ENCODE measurements at places on chromosomes 6 and 20.
A peak's percentile ranks its signal among the peaks of the same experiment; 100 is the strongest.

DNA sequence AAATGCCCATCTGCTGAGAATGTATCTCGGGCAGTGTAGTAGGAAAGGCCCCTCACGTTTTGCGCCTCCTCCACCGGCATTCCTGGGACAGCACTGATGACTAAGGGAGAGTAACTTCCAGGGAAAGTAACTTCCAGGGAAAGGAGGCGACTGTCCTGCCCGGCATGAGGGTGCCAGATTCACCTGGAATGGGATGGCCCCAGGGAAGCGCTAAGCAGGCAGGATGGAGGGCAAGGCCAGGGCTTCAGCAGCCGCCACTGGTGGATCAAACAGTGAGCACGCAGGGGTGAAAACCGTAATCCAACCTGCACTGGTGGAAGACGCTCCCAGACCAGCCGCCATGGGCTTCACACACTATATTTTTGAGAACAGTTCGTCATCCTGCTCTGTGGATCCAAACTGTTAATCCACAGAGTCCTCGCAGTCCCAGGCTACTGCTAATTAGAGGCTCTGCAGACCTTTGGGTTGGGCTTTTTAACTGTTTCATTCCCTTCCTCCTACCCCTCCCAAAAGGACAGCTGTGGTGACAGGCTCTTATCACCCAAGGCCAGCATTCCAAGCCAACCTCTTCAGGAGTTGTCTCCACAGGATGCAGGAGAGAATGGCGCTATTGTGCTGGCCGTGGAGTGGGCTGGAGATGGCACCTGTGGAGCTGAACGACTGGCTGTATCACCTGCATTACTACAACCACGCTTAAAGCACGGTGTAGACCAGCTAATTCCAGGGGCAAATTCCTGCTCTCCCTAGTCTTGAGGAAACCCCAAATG is 178.9 kb downstream of the DLL1 start:
- DNase-seq, result no peak

DNA sequence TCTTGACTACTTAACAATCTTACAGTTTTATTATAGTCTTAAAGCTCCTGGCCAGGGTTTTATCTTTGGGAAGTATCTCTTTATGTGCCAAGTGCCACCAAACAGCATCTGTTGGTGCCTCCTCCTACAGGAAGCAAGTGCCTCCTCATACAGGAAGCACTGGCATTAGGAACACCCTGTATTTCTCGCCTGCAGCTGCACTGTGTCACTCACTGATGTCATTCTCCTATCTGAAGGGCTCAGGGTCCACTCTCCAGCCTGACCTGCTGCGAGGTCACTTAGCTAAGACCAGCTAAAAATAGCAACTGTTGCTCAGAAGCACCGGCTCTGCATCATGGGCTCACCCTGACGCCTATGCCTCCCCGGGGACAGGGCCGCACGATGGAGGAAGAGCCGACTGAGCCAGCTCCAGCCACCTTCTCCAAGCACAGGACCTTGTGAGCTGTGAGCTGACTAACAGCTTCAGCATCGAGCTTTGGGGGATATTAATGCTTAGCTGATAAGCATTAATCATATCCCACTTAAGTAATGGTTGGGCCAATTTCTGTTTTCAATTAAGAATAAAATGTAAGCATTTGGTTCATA is 66.3 kb upstream of the CD93 start:
- DNase-seq, result no peak

DNA sequence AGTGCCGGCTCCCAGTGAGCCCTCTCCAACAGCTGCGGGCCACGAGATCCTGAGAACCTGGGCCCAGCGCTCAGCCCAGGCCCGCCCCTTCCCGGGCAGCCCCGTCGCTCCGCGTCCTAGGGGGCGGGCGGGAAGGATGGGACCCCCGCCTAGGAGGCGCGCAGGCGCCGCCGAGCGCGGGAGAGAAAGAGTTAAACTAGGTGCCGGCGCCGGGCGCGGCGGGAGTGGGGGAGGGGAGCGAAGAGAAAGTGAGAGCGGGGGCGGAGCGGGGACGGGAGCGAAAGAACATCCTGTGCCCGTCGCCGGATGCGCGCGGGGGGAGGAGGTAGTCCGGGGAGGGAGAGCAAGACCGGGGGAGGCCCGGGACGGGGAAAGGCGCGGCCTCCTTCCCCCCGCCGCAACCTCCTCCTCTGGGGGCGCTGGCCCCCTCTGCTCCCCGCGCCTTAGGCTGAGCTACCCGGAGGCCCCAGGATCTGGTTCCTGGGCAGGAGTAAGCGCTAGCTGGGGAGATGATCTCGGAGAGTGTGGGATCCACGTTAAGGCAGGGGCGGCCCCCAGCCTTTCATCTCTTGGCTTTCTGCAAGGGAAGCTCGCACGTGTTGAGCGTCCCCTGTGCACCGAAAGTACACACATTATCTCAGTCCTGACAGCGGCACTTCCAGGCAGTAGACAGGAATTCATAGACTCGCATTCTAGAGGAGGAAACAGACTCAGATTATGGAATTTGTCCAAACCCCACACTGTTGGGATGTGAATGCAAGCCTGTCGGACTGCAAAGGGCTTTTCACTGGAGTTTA is 4.9 kb upstream of the ARMC12 start:
- DNase-seq, result no peak

DNA sequence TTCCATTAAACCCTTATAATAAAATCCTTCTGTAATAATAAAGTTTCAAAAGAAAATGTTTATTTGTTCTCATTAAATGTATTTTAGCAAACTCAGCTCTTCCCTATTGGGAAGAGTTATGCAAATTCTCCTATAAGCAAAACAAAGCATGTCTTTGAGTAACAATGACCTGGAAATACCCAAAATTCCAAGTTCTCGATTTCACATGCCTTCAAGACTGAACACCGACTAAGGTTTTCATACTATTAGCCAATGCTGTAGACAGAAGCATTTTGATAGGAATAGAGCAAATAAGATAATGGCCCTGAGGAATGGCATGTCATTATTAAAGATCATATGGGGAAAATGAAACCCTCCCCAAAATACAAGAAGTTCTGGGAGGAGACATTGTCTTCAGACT is 3.8 kb downstream of the IL17A start:
- no peak for DNase-seq

DNA sequence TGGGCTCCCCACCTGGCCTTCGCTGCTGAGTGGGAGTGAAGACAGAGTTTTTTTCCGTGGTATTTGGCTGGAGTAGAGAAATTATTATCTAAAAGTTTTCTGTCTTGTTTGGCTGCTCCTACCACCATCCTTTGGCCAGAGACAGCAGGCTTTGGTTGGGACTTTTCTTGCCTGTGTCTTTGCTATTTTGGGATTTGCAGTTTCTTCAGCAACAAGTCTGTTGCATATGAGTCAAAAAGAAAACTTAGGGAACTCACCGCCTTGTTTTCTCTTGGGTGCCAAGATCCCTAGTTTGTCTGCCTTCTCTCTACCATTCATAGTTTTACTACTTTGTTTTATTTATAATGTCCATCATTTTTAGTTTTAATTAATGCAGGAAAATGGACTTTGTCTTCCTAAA is 683.8 kb downstream of the DOK5 start:
- DNase-seq, result no peak

- no peak for DNase-seq
These were observed 12.0 kb downstream of the WTAP start for GRCh38 chr6:159739341-159739740.

DNA sequence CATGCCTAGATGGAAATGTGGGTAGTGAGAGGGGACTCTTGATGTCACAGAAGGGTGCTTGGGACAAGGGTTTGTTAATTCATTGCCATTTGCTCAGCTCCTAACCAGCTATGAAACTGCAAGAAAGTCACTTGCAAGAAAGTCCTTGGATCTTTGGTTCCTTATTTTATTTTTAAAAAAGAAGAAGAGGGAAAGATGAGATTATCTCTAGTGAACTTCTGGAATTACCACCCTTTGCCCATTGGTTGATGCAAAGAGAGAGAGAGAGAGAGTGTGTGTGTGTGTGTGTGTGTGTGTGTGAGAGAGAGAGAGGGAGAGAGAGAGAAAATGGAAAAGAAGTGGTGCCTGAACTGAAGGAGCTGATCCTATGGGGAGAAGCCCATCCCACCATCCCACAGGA is 4.6 kb upstream of the SFT2D1 start:
- DNase-seq, result no peak

DNA sequence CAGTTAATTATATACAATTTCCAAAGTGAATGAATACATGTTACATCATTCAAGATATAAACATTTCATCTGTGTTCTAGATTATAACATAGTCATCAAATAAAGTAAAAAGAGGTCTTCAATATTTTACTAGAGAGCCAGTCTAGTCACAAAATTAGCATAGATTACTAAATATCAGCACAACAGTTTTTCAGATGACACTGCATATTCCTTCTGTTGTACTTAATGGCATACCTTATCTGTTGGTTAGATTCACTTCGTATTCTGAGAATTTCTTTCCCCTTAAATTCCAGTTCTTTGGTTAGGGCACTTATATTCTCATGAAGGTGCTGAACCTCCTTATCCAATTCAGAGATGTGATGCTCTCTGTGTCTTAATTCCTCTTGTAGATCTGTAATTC is 39.8 kb upstream of the MCM9 start:
- no peak for DNase-seq

DNA sequence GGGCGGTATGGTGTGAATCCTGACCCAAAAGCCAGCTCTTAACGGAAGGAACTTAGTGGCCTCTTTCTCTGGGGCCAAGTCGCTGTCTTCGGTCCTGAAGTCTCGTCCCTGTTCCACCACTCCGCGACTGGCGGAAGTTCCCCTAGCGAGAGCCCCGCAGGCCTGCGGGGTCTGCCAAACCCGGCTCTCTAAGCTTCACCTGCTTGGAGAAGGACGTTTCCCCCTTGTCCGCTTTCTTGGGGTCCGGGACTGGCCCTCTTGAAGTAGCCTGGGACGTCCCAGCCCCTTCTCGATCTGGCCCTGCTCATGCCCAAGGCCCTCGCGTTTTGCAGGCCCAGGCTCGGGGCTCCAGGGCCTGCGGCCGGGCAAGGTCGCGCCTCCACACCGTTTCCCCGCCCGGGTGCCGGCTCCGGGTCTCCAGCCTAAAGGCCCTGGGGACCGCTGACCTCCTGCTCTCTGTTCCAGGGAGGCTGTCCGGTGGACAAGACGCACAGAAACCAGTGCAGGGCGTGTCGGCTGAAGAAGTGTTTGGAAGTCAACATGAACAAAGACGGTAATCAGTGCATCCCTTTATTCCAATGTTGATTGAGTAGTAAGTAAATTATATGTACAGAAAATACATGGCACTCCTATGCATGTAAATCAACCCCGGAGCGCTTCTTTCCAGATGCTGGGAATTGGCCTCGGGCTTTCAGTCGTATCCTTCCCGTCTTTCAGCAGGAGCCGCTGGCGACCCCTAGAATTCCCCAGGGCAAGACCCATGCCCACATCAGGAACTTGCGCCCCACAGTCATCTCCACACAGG is 8.8 kb downstream of the NR2E1 start:
- no peak for DNase-seq

GRCh38 chr6:138115877-138116660 is 8.8 kb upstream of the PERP start:
- no peak for DNase-seq

- DNase-seq, result peak; percentile 72
These were observed 282.1 kb downstream of the UST start for GRCh38 chr6:149028767-149029405.

GRCh38 chr6:144017166-144018094 is 9.4 kb upstream of the PLAGL1 start:
- no peak for DNase-seq

DNA sequence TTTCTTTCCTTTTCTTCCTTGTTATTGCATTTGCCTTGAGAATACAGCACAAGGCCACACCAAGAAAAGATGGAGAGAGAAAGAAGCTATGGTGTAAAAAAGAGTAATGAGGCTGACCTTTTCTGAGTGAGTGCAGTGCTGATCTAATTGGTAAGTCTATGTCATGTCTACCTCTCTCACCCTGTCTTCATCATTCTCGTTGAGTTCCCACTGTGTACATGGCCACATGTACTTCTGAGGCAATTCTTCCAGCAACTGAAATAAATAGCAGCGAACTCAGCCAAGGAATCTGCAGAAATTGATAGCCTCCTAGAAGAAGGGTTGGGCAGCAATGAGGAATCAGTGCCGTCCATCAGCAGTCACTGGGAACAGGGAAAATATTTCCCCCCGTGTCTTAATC is 367.2 kb upstream of the SPTLC3 start:
- no peak for DNase-seq

DNA sequence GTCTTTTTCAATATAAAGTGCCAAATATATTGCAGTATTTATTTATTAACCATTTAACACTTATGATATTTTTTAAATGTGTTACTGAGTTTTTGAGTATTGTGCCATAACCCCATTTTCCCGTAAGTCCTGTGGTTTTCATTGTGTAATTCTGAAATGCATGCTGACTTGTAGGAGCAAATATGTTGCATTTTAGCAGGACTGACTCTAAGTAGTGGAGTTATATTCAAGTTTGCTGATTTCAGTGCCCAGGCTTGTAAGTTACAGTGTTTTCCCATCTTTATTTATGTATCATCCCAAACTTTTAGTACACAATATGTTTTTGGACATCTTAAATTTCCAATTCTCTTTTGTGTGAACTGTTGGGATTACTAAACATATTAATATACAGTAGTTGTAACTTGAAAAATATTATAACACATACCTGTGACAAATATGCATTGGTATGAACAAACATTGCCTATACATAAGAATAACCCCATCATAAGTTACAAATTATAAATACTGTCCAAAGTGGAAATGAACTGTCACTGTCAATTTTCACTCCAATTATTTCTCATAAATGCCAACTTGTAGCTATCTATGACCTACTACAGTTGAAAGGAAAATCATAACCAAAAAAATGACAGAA is 179.3 kb upstream of the RUNX2 start:
- DNase-seq, result no peak

GRCh38 chr6:166488701-166489100 is 97.8 kb downstream of the RAMACL start:
- no peak for DNase-seq

- DNase-seq, result no peak
These were observed 12.7 kb downstream of the IGF2R start for GRCh38 chr6:159981403-159982245.

DNA sequence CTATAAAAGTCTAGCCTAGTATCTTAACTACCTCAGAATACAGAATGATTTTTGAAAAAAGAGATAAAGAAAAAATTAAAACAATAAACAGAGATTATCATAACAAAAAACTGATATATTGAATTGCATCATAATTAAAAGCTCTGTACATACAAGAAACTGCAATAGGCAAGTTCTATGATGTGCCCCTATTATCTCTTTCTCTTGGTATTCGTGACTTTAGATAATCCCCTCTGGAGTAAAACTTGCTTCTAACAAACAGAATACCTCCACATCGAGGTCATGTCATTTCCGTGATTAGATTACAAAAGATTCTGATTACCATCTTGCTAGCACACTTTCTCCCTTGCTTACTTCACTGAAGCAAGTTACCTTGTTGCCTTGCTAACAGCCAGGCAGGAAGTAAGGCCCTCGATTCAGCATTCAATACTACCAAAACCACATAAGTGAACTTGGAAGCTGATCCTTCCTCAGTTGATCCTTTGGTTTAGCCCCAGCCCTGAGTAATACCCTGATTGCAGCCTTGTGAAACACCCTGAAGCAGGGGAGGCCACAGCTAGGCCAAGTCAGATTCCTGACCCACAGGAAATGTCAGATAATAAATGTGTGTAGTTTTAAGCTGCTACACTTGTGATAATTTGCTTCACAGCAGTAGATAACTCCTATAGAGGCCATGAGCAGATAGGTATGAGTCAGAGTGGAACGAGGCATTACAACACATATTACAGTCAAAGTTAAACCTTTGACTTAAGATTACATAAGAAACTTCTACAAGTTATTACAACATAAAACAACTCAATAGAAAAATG is 53.7 kb upstream of the TMX4 start:
- DNase-seq, result peak; percentile 18

Measured in epithelial cell of proximal tubule (primary cell).